ENCODE measurements at places on chromosomes 13 and 19. TPM values are rescaled to one million over a fixed set of nuclear protein-coding genes. Genes with fewer than 3 reads are reported as not detected.

Gene ZNF85
- 9.3 TPM for total RNA-seq

Gene PRTN3
- not detected for total RNA-seq

DNA sequence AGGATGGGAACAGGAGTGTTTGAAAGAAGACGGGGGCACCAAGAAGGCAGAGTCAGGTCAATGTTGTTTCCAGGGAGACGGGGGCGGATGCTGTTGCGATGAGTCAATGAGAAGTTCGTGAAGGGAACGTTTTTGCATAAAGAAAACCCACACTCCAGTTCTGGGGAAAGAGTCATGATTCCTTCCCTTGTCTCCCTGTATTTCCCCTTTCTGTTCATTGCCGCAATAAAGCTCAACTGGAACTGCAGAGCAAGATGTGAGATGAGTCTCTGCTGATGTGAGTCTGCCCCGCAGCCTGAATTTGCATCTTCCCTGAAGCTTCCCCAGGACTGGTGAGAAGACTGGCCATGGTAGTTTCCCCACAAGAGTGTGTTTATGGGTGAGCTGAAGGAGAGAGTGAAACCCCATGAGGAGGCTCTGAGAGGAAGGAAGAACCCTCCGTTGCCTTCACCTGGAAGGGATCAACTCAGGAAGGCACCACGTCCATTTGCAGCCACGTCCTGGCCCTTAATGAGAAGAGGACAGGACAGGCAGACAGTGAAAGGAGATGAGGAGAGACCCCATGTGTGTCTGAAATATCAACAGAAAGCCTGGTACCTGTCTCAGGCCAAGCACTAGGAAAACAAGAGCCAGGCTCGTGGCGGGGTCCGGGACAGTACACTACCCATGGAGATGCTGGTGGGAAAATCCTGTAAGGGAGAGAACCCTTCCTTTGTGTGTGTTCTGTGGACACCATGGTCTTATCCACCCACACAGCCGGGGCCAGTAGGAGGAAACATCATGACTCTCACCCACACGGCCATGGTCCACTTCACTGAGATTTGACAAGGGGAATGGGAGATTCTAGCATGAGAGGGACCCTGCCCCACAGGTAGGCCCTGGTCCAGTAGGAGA is 13.7 kb downstream of the LILRA1 start:
- no peak for DNase-seq

GRCh38 chr19:28667348-28667977 is 545.5 kb downstream of the UQCRFS1 start:
- DNase-seq, result no peak

DNA sequence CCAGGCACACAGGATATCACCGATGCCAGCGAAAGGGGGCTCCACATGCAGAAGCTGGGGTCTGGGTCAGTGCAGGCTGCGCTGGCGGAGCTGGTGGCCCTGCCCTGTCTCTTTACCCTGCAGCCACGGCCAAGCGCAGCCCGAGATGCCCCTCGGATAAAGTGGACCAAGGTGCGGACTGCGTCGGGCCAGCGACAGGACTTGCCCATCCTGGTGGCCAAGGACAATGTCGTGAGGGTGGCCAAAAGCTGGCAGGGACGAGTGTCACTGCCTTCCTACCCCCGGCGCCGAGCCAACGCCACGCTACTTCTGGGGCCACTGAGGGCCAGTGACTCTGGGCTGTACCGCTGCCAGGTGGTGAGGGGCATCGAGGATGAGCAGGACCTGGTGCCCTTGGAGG is 7.2 kb downstream of the NCAN start:
- DNase-seq, result no peak

DNA sequence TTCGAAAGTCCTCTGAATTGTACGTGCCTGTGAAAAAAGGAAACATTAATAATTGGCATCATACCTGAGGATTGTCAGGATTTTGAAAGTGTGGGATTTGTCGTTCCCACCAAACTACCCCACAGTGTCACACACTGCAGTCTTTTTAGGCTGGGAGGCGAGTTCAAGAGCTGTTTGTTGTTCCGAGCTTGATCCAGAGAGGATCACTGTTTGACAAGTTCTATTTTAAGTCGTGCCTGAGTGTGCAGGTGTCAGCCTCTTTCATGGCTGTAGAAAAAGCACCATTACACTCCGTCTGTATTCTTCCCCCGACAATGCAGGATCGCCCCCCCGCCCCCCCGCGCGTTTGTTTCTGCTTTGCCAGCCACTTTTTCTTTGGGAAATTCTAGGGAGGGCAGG is 635 bp upstream of the NBEA start:
- DNase-seq, result no peak

Data from HT1080 (cell line).